ENCODE measurements at places on chromosomes 5 and 9. TPM values are rescaled to one million over a fixed set of nuclear protein-coding genes. Genes with fewer than 3 reads are reported as not detected.

DNA sequence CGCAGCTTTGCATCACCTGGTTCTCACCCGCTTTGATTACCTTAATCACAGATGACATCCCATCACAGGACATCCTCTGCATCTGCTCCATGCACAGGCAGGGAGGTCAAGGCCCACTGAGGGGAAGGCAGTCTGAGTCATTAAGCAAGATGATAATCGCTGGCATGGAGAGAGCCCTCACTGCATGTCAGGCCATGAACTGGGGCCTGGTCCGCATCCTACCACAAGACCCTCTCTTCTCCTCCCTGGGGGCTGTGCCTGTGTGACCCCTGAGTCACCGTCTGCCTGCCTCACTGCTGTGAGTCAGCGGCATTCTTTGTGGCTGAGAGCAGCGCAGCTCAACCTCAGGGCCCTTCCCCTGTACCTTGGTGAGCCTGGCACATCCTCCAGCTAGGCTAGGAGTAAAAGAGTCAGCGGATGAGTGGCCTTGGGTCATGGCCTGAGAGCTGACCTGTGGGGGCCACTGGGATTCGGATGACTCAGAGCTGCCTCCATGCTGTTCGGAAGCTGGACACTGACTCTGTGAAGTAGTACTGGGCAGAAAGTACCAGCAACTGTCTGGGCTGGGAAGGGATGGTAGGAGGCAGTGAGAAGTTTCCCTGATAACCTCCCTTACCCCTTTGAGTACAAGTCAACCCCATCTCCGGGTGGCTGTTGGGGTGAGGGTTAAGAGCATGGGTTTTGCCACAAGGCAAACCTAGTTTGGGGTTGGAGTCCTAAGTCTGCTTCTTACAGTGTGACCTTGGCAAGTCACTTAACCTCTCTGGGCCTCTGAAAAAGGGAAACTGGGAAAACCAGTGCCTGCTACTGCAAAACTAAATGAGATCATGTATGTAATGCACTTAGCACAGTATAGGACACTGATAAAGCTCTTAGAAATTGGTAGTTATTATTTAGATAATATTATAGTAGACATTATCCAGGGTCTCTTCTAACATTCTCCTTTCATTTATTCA lies 14.6 kb upstream of the ARSI start:
- no peaks in the 10 kb centered on the region for H3K27me3 ChIP-seq
- no peak overlapping the region for H3K4me3 ChIP-seq
- DNase-seq: no peak

GRCh38 chr9:98105006-98105405 lies 14.0 kb downstream of the TRIM14 start:
- H3K36me3 ChIP-seq: peaks cover 7% of the 10 kb centered on the region
- H3K27me3 ChIP-seq: no peaks in the 10 kb centered on the region
- DNase-seq: no peak
- H3K4me3 ChIP-seq: no peak overlapping the region

DNA sequence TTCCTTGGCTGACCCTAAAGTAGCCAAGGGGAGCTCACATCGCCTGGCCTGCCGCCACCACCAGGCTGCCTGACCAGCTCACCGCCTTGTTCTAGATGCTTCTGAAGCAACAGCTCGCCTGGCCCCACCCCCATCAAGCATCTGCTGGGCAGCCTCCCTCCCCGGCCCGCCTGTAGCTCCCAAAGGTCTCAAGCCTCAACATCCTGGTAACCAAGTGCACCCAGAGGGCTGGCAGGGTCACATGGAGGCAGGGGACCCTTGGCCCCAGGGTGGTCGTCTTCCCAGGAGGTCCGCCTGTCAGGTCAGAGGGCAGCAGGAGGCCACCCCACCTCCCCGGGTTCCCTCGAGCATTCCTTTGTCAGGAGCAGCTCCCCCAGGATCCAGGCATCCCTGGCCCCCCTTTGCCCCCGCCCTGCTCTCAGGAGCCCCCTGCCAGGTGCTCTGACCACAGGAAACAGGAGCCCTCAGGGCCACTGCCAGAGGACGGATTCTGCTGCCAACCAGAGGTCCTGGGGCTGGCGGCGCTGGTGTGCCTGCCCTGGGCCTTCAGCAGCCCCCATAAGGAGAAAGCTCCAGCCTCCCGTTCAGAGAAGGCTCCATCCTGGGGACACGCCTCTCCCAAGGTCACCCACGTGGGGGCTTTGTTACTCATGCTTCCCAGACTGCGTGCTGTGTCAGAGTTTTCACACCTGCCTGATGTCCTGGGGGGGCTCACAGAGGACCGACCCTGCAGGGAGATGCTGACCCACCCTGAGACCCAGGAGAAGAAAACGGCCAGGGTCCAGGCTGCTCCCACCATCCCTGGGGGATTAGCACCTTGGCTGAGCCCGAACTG lies 3.5 kb upstream of the LRRC14B start:
- no peak overlapping the region for H3K27ac ChIP-seq
- no peaks in the 10 kb centered on the region for H3K36me3 ChIP-seq
- no peaks in the 10 kb centered on the region for H3K4me1 ChIP-seq
- no peaks in the 10 kb centered on the region for H3K27me3 ChIP-seq

DNA sequence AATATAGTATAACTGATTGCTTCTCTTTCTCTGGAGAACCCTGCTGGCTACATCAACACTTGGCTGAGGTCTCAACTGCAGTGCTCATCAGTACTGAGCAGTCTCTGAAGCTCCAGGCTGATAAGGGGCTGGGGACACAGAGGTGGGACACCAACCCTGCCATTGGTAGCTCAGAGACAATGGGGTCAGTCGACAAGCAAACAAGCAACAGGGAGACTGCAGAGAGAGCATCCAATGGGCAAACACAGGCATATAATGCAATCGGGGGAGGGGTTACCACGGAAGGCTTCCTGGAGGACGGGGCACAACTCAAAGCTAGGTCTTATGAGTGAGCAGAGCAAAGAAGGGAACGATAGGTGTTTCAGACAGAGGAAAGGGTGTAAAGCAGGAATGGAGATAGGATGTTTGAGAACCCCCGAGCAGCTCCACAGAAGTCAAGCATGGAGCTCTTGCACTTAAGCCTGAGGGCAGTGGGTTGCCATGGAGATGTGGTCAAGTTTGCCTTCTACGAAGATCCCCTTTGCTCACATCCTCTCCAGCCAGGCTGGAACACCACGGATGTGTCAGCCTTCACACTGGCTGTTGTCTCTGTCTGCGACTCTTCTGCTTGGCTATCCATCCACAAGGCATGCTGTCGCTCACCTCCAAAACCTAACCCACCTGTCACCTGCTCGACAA lies 21.5 kb upstream of the AKNA start:
- DNase-seq: no peak
- H3K27ac ChIP-seq: no peak overlapping the region
- H3K36me3 ChIP-seq: no peaks in the 10 kb centered on the region
- no peaks in the 10 kb centered on the region for H3K4me1 ChIP-seq
- H3K27me3 ChIP-seq: no peaks in the 10 kb centered on the region

The FCN2 gene
- polyA plus RNA-seq: not detected

DNA sequence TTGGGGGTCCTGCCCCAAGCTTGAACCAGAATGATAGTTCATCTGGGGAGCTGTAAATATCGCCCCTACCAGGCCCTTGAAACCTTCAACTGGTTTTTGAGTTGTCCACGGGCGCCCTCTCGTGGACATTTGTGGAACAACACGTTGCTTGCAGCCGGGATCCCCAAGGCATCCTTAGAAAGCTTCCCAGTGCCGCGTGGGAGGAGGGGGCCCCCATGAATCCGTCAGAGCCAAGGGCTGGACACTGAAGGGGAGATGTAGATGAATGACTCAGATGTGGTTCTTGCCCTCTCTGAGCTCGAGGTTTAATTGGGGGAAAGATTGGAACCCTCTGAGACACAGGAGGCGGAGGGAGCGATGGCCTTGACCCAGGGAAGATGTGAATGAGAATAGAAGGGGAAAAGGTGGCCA lies 31.8 kb upstream of the ORM1 start:
- DNase-seq: peak; percentile 65
- no peak overlapping the region for H3K4me3 ChIP-seq
- no peak overlapping the region for H3K27ac ChIP-seq
- no peaks in the 10 kb centered on the region for H3K27me3 ChIP-seq

The ANKRD34B gene
- not detected for polyA plus RNA-seq

DNA sequence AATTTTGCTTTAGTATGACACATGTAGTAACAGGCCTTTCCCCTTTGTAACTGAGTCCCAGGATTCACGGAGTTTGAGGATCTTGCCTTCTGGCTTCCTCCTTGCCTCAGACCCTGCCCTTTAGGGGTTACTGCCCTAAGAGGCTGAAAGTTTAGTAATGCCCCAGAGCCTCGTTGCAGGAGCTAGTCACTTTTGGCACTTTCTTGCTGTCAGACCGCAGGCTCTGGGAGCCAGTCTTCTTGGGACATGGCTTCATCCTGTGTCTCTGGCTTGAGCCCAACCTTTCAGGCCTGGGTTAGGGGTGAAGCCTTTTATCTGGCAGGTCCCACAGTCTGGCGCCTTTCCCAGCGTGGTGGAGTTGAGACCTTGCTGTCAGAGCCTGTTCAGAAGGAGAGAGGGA lies 185.6 kb upstream of the DMRT1 start:
- no peak for DNase-seq
- no peaks in the 10 kb centered on the region for H3K4me1 ChIP-seq
- no peaks in the 10 kb centered on the region for H3K36me3 ChIP-seq
- H3K27me3 ChIP-seq: no peaks in the 10 kb centered on the region
- H3K4me3 ChIP-seq: no peak overlapping the region
- no peak overlapping the region for H3K27ac ChIP-seq

DNA sequence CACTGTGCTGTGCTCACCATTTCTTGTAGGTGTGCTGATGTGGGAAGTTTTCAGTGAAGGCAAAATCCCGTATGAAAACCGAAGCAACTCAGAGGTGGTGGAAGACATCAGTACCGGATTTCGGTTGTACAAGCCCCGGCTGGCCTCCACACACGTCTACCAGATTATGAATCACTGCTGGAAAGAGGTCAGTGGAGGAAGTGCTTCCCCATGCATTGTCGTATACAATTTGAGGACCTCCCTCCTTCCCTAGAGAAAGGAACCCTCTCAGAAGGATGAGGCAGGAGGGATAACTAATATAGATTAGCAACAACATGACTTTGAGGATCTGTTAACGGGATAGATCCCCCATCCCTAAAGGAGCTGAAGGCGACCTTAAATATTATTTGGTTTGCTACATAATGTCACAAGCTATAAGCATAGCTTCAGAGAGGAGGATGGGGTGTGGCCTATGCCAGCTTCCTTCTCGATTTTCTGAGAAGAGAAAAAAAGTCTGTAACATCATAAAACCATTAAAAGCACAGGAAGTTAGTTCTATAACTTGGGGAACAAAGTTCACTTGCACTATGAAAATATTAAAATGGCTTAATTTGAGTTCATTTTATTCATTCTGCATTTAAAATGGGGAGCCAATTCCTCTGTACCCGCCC lies 17.0 kb upstream of the CYFIP2 start:
- peaks cover 8% of the 10 kb centered on the region for H3K4me1 ChIP-seq
- no peaks in the 10 kb centered on the region for H3K27me3 ChIP-seq
- no peak overlapping the region for H3K4me3 ChIP-seq
- peak; percentile 51 for DNase-seq
- H3K36me3 ChIP-seq: no peaks in the 10 kb centered on the region
- H3K27ac ChIP-seq: no peak overlapping the region

GRCh38 chr5:83517072-83517687 lies 45.6 kb downstream of the VCAN start:
- no peaks in the 10 kb centered on the region for H3K36me3 ChIP-seq
- no peak for DNase-seq
- no peaks in the 10 kb centered on the region for H3K27me3 ChIP-seq
- no peak overlapping the region for H3K27ac ChIP-seq

All from small intestine (tissue), 16 donors.